ENCODE measurements at places on chromosomes 3 and 15.

- no peak for DNase-seq
Observed at GRCh38 chr15:35696767-35697231, 150.8 kb upstream of the DPH6 start.

DNA sequence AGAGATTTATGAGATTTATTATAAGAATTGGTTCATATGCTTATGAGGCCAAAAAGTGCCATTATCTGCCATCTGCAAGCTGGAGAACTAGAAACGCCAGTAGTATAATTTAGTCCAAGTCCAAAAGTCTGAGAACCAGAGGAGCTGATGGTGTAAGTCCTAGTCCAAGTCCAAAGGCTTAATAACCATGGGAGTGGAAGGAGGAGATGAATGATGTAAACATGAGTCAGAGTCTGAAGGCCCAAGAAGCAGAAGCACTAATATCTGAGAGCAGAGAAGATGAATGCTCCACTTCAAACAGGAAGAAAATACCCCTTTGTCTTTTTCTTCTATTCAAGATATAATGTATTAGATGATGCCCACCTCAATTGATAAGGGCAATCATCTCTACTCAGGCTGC is 185.7 kb downstream of the CGGBP1 start:
- no peak for DNase-seq

DNA sequence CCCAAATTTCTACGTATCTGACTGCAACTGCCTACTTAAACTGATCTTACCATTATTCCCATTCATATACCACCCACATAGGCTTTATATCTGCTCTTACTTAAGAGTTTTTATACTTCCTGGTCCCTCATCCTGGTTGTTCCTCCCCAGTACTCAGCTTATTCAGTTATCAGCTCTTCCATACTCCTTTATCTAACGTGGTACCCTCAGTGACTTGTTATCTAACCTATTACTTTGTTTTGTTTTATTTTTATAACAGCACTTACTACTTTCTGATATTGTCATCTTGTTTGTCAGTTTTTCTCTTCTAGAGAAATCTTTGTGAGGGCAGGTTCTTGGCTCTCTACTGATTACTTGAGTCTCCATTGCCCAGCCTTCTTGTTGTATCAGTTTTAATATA is 100.6 kb downstream of the ZNF609 start:
- no peak for DNase-seq

- no peak for DNase-seq
Observed at GRCh38 chr3:39631136-39631535, 163.7 kb downstream of the MOBP start.

DNA sequence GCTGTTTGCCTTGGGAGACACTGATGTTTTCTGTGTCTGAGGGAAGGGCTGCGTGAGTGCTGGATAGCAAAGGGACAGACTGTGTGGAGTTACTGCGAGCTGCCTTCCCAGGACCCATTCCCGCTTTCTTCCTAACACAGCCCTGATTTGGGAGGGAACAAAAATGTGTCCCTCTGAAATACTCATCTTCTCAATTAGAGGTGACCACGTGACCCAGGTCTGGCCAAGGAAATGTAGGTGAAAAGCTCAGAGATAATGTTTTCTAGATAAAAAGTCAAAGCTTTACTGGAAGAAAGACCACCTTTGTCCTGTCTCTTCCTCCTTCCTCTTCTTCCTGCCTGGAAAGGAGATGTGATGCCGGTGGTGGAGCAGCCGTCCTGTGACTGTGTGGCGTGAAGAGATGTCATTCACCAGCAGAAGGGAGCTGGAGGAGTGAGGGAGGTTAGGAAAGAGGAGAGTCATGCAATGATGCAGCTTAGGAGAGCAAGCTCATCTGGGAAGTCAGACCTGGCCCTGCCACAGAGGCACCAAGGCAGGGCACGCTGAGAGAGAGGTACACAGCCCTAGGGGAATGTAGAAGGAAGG is 105.6 kb downstream of the CHSY1 start:
- DNase-seq, result no peak

DNA sequence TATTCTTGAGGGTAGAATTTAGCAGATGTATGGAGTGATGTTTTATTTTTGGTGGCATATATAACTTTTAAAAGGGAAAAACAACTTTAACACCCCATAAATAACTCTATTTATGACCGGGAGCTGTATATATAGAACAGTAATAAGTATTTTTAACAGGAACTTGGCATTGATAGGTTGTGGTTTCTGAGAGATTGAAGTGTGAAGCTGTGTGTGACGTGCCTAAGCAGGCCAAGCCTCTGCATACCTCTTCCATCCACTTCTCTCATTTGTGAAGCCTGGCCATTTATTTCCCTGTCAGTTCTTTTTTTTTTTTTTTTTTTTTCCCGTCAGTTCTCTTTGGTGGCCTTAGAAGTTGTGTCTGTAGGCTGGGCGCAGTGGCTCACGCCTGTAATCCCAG is 23.0 kb downstream of the RBM5 start:
- no peak for DNase-seq

GRCh38 chr3:25662736-25663320 is 1.9 kb downstream of the TOP2B start:
- no peak for DNase-seq

GRCh38 chr3:188641076-188641475 is 487.1 kb downstream of the LPP start:
- no peak for DNase-seq

DNA sequence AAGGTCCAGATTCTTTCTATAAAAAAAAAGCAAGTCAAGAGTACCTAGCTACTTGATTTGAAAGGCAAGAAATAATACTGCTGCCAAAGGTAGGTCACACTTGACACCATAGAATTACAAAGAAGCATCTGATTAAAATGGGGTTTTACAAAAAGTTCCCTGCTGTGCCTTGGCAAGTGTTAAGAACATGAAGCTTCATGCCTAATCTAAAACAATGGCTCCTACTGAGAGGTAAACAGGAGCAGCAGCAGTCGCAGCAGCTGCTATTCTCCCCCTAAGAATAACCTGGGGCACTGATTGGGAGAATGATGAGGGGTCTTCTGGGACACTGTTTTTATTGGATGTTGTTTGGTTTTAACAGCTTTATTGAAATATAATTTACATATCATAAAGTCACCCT is 14.1 kb downstream of the UBP1 start:
- DNase-seq, result no peak

DNA sequence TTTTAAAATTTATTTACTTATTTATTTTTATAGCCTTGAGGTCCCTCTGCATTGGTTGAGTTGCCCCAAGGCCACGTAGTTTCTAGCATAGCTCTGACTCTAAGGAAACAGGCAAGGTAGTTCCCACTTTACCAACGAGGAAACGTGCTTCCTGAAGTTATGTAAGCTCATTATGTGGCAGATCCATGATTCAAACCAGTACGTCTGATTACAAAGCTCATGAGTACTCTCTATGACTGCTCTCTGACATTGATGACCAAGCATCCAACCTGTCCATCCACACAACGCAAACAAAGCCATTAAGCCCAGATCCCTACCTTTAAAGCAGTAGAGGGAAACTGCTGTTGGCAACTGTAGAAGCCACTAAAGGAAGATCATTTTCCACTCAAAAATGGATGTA is 25.6 kb downstream of the WWTR1 start:
- DNase-seq, result no peak

GRCh38 chr15:37765786-37766185 is 168.7 kb upstream of the TMCO5A start:
- DNase-seq, result no peak

DNA sequence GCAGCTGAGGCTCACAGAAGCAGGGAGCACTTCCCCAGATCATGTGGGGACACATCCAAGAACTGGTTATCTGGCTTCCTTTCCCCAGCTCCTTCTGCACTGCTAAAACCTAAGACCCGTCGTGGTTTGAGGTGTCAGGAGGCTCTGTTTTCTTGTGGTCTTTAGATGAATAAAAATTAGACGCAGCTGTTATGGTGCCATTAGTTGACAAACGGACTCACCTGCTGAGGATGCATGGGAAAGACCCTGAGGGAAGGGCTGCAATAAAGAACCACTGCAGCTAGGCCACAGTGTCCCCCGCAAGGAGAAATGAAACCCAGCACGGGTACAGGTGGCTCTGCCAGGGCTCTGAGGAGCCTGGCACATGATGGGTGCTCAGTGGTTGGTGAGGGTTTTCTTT is 99.4 kb downstream of the IQSEC1 start:
- no peak for DNase-seq

GRCh38 chr3:48738926-48739616 is 22.1 kb upstream of the IP6K2 start:
- DNase-seq, result no peak

GRCh38 chr15:39454189-39454986 is 126.5 kb upstream of the THBS1 start:
- no peak for DNase-seq

DNA sequence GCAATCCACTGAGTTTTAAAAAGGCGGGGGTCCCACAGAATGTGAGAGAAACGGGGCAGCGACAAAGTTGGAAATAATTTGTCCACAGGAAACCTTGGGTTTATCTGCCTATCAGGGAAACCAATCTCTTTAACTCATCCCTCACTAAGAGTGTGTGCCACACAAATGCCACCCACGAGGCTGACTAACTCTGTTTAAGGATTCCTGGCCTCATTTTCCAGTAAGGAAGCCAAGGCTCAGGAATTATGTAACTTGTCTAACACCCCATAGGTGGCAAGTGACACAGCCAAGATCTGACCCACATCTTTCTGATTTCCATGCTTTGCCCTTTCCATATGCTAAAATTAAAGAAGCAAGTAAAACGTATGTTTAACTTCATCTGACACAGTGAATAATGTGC is 263.2 kb downstream of the CNTN3 start:
- DNase-seq, result no peak

- DNase-seq, result no peak
Observed at GRCh38 chr15:90126596-90127435, 24.5 kb upstream of the IDH2 start.

- no peak for DNase-seq
Observed at GRCh38 chr3:183637106-183637486, 1.7 kb downstream of the KLHL24 start.

DNA sequence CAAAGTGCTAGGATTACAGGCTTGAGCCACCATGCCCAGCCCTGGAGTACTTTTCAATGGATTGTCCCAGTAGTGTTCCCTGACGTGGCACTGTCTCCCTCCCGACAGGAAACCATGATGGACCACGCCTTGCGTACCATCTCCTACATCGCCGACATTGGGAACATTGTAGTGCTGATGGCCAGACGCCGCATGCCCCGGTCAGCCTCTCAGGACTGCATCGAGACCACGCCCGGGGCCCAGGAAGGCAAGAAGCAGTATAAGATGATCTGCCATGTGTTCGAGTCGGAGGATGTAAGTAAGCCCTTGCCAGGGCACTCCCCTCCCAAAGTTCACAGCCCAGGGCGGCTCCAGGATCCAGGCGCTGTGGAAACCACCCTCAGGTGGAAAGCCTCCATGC is 168.1 kb downstream of the NSMCE3 start:
- DNase-seq, result no peak

- DNase-seq, result no peak
Observed at GRCh38 chr3:61005591-61005990, 245.7 kb downstream of the FHIT start.

DNA sequence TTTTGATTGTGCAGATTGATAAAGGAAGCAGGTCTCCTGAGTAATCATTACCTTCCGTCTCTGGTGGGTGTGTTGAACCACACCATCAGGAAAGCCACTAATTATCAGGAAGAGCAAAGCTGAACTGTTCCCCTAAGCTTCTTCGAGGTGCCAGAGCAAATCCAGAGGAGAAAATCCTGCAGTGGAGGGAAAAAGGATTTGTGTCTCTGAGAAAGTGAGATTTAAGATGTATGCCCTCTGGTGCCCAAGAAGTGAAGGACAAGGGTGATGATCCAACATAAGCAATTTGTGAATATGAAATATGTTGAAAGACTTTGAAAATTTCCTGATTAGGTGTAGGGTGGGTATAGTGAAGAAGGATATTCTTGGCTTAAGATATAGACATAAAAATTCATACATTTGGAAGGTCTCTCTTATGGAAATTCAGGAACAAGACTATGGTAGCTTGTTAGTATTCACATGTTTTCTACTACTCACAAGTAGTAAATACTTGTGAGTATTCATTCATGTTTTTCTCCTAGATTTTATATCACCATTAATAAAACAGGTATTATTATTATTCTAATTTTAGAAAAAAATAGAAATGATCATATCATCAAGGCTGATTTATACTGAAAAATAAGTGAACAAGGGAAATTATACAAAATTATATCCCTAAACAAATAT is 34.8 kb downstream of the COMMD2 start:
- peak; percentile 33 for DNase-seq

DNA sequence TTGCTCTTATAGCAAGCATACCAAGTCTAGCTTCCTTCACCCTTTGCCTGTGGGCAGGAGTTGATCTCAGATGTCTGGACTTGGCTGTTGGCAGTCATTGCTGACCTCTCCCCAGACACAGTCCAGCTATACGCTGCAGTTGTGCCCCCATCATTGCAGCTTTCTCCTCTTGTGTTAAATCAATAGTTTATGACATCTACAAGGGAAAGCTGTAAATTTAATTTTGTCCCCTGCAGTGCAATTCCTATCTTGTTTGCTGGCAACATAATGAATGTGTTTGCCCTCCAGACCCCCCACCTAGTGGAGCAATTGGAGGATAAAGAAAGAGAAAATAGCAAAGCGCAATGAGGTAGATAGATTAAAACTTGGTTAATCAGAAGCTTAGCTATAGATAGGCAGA is 280.2 kb downstream of the LSAMP start:
- DNase-seq, result no peak

DNA sequence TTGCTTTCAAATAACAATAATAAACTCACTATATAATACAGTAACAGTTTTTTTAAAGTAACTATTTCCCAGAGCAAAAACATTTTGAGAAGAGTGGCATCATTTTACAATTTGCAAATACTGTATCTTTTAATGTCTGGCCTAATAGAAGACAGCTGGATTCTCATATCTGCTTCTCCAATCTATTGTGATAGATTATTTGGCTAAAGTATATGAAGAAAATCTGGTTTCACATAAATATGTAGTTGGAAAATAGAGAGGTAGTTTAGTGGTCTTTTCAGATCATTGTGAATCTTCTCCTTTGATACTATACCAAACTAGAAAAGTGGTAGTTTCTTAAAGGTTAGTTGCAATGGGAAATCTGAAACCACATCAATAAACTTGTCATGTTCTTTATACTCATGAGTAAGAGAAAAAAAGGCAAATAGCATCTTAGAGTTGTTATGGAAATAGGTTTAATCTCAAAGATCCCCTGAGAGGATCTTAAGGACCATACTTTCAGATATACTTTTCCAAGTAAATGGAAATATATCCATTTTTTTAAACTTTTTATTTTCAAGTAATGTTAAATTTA is 124.8 kb upstream of the NR2E3 start:
- DNase-seq, result no peak

- no peak for DNase-seq
Observed at GRCh38 chr3:148880681-148881080, 15.6 kb downstream of the CPA3 start.

- no peak for DNase-seq
Observed at GRCh38 chr3:67017211-67017610, 19.1 kb downstream of the KBTBD8 start.

DNA sequence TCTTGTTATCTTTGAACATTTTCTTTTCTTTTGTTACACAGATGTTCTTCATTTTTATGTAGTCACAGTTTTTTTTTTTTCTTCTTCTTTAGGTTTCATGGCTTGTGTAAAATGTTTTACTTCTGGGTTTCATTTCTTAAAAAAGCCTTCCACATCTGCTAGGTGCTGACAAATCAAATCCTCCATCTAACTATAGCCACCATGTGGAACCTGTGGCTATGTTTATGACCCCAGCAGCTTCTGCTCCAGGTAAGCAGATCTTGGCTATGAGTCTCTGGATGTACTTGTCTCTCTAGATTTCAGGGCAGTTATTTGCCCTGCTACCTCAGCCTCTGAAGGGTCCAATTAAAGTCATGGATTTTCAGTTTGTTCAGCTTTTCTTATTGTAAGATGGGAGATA is 44.5 kb downstream of the OXSM start:
- no peak for DNase-seq

- DNase-seq, result no peak
Observed at GRCh38 chr15:34789326-34789725, 6.0 kb downstream of the ACTC1 start.

All from CD4-positive, alpha-beta T cell treated with Interleukin-21 for 1 hour (primary cell).